ENCODE measurements at places on chromosomes 5 and 9. TPM values are rescaled to one million over a fixed set of nuclear protein-coding genes. Genes with fewer than 3 reads are reported as not detected.
A peak's percentile ranks its signal among the peaks of the same experiment; 100 is the strongest.

MED22 gene
- 23.3 TPM for polyA plus RNA-seq

PCDHB15 gene
- polyA plus RNA-seq, result 8.6 TPM

FRRS1L gene
- polyA plus RNA-seq, result 1.2 TPM

BRINP1 gene
- polyA plus RNA-seq, result 0.20 TPM

CD180 gene
- polyA plus RNA-seq, result 0.98 TPM

- peak; percentile 59 for DNase-seq
These were observed 235.2 kb downstream of the NR3C1 start for GRCh38 chr5:143168171-143168741.

- DNase-seq, result no peak
These were observed 71.1 kb downstream of the LPAR1 start for GRCh38 chr9:110967196-110967595.

DNA sequence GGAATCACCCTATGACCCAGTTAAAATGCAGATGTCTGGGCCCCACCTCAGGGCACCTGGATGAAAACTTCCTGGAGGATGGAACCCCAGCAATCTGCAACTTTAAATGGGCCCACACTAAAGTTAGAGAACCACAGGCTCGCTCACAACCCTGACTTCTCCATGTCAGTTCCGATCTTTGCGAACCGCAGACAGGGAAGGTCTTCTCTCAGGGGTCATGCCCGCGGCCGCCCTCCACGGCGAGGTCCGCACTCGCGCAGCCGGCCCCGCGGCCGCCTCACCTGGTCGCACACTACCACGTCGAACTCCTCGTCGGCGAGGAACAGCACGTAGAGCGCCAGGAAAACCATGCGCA lies 499 bp downstream of the ALG2 start:
- DNase-seq, result peak; percentile 5

GRCh38 chr5:179221877-179222220 lies 123.4 kb downstream of the ADAMTS2 start:
- DNase-seq, result no peak

GRCh38 chr5:168482361-168482760 lies 3.9 kb upstream of the RARS1 start:
- DNase-seq, result no peak

DNA sequence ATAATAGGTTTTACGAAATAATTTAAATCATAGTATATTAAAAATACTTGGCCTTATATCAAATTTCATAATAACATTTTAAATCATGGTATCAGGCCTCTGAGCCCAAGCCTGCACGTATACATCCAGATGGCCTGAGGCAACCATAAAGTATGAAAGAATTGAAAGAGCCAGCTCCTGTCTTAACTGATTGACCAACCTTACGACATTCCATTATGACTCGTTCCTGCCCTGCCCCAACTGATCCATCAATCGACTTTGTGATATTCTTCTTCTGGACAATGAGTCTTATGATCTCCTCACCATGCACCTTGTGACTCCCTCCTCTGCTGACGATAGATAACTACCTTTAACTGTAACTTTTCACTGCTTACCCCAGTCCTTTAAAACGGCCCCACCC lies 545.0 kb downstream of the MTRR start:
- DNase-seq, result no peak

DNA sequence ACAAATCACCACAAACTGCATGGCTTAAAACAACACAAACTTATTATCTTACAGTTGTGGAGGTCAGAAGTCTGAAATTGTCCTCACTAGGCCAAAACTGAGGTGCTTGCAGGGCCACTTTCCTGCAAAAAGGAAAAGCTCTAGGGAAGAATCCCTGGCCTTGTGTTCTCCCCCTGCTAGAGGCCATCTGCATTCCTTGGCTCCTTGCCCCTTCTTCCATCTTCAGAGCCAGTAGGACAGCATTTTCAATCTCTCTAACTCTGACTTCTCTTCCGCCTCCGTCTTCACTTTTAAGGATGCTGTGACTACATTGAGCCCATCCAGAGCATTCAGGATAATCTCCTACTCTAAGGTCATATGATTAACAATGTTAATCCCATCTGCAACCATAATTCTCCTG lies 236.6 kb downstream of the CDK5RAP2 start:
- DNase-seq, result peak; percentile 71

DNA sequence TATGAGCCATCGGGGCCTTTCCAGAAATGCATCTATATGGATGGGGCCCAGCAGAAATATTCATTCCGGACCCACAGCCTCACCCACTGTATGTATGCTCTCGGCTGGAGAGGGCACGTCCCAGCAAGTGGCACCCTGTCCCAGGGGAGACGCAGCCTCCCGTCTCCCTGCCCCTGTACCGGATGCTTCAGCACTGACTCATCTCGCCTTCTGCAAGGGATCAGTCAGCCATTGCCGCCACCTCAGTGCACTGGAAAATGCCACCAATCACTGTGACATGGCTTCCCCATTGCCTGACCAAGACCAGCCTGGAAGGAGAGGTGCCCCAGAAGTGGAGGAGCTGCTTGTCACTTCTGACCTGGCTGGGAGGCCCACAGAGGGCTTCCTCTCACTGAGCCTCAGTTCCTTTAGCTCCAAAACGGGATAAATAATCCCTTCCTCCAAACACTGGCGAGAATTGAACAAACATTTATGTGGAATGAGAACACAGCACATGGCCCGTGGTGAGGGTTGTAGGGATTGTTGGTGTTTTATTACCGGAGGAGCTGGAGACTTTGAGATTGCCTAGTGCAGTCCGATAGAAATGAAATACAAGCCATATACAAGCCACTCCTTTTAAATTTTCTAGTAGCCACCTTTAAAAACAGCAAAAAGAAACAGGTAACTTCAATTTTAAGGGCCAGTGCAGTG lies 43.9 kb upstream of the ORM1 start:
- DNase-seq, result no peak

All from muscle of back (tissue), 13 donors.